ENCODE measurements at places on chromosomes 13 and 19.

DNA sequence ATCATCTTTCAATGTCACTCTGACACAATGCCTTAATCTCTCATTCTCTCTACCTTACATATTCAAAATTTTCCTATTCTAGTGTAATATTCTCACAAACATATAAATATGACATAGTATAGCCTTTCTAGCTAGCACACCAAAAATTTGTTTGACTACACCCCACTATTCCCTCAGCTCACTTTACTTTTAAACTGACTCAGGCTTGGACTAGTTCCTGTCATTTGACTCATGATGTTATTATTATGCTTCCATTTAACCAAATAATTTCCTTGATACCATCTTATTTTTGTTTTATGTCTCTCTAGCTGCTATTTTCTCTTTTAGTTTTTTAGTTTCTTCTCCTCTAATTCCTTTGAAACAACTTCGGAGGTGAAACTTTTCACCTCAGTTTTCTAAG is 1745.6 kb upstream of the PCDH20 start:
- no peak for DNase-seq

DNA sequence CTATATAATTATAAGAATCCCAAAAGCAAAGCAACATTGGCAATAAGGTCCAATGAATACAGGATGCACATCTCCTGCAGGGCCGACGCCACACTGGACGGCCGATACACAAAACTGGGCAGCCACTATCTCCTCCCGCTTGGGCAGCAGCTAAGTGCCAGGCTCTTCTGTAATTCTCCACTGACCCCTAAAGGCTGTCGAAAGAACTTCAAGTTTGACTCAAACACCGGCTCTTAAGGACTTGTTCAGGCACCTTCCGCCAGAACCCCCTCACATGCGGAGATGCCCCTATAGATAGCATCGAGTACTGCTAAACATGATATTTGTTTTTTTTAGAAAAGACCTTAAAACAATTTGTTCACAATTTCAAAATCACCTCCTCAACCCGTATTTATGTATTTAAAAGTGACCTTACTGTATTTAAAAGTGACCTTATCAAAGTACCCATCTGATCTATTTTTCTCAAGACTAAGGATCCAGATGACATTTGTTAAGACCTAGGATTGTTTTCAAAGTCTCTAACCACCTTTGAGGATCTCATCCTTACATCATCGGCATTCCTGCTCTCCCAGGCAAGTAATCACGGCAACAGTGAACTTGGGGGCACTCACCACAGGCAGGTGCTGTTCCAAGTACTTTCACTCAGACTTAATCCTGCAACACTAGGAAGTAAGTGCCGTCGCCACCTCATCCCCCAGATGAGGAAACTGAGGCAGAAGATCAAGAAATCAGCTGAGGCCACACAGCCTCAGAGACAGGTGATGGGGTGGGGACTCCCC is 77.8 kb downstream of the TUBGCP3 start:
- no peak for DNase-seq

DNA sequence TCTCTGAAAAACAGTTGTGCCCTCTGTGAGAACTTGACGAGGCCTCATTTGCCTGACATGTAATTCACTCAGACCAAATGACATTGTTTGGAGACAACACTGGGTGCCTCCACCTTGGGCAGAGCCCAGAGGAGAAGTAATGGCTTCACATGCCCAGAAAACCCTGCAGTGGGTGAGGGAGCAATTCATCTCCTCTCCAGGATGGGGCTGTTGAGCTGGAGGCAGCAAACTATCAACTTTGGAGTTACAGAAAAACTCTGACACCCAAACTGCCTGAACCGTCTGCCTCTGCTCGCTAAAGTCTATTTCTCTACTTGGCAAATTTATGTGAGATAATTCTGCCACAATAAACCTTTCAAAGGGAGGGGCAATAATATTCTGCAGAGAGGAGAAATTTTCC is 146.9 kb downstream of the DCLK1 start:
- DNase-seq: no peak

DNA sequence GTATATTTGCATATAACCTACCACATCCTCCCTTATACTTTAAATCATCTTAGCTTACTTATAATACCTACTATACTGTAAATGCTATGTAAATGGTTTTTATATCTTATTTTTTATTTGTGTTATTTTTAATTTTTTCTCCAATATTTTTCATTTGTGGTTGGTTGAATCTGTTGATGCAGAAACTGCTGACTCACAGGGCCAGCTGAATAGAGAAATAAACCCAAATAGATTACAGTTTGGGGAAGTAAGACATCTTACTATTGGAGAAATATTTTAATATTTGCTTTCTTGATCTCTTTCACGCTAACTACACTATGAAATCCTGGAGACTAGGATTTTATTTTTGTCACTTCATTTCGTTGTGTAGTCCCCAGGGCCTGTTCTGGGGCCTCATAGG is 7.1 kb downstream of the SMAD9 start:
- DNase-seq: no peak

DNA sequence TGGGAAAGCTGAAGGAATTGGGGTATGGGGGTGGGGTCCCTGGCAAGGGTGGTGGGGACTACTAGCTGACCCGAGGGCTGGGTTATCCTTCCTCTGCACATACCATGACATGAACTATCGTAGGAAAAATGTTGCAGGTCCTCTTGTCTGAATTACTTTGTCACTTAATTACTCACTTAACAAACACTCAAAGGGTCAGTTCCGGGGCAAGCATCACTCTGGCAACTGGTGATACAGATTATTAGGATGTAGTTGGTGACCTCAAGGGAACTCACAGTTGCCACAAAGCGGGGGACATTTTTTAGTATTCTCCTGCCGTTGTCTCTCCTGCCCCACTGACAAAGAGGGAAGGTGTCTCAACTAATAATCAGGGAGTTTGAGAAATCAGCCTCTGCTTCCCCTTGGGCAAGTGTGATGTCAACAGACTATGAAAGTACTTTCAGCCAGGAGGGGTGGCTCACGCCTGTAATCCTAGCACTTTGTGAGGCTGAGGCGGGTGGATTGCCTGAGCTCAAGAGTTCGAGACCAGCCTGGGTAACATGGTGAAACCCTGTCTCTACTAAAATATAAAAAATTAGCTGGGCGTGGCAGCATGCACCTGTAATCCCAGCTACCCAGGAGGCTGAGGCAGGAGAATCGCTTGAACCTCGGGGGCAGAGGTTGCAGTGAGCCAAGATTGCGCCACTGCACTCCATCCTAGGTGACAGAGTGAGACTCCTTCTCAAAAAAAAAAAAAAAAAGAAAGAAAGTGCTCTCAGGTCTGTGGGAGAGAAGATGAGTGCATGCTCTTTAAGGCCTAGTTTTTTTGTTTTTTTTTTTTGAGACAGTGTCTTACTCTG is 10.3 kb downstream of the DNAJB1 start:
- DNase-seq: no peak

DNA sequence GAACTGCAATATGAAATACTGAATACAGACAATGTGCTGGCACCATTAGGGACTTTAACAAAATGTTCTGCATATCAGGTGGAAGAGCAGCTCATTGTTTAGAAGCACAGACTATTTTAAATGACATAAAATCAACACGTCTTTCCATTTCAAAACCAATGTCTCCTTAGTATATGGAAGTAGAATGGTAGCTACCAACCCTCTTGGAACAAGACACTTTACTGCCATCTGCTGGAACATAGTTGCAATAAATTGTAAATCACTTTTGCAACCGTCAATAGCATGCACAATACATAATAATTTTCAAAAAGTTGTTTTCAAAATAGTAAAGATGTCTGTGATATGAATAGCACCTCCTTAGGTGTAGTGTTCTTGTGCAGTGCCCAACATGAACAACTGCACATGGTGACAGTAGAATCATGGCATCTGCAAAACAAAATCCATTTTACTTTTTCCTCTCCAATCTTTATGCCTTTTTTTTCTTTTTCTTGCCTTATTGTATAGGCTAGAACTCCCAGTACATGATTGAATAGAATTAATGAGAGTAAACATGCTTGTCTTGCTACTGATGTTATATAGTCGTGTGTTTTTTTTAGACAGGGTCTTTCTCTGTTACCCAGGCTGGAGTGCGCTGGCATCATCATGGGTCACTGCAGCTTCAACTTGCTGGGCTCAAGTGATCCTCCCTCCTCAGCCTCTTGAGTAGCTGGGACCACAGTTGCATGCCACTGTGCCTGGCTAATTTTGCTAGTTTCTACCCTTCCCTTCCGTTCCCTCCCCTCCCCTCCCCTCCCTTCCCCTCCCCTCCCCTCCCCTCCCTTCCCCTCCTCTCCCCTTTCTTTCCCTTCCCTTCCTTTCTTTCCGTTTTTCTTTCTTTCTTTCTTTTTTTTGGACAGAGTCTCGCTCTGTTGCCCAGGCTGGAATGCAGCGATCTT is 7.8 kb upstream of the LYPD5 start:
- DNase-seq: no peak

GRCh38 chr19:6639439-6639838 is 30.5 kb downstream of the TNFSF14 start:
- no peak for DNase-seq

DNA sequence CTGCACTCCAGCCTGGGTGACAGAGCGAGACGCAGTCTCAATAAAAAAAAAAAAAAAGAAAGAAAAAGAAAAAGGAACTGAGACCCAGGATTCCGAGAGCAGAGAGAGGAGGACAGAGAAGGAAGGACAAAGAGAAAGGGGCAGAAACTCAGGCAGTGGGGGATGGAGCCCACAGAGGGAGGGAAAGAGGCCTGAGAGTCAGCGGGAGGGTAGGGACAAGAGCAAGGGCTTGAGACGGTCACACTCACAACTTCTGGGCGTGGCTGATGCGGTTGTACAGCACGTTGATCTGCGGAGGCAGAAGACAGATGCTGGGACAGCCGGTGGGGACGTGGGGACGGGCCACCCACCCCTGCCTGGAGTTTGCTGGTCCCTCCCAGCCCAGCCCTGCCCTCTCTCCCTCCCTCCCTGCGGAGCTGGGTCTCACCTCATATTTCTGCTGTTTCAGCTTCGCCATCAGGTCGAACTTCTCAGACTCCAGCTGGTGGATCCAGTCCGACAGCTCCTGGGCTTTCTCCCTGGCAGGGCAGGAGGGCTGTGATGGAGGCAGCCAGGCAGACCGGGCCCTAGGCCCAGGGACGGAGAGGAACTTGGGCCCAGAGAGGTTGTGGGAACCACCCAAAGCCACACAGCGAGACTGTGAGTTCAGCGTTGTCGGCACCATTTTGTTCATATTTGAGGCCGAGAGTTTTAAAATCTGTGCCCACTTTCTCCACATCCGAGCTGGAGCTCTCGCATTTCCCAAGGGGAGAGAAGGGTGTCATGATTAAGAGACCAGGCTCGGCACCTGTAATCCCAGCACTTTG is 15.2 kb downstream of the TNNT1 start:
- DNase-seq: no peak

GRCh38 chr19:5545051-5545450 is 22.7 kb downstream of the TINCR start:
- no peak for DNase-seq

DNA sequence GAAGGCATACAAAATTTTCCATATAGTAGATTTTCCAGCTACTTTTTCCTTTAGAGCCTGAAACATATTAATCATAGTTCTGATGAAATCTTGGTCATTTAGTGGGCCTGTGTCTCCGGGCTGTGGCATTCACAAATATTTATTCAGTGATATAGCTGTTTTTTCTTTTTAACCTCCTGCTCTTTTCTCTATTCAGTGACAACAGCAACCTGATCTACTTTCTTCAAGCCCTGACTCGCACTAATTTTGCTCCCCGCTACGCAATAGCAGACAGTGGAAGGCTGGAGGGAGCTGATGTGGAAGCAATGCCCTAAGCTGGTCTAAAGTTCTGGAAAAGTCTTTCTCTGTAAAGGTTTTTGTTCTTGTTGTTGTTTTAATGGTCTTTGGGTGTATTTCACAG is 289.7 kb downstream of the SLITRK6 start:
- no peak for DNase-seq

GRCh38 chr13:84417416-84417815 is 535.1 kb upstream of the SLITRK1 start:
- DNase-seq: no peak

DNA sequence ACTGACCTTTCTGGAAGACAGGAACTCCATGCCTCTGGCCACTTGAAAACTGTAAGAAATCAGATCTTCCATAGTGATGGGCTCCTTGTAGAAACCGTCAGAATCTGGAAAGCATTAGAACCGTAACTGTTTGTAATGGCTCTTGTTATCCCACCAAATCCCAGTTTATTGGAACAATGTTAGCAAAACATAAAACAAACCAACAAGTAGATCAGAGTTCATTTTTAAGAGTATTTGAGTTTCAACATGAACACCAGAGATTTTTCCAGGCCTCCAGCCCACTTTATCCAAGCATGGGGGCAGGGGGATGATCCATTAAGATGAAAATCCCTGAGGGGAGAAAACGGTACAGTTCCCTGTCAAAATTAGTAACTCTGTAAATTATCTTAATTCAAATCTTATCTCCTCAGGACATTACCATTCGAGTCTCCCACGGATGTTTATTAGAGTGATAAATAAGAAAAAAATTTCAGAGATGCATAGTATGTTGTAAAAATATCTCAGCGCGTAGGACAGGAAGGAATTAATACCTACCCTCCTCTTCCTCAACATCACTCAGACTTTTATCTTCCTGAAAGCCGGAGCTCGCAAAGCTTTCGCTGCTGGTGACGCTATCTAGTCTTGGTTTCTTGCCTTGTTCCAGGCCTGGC is 172.5 kb downstream of the FLT1 start:
- DNase-seq: no peak

DNA sequence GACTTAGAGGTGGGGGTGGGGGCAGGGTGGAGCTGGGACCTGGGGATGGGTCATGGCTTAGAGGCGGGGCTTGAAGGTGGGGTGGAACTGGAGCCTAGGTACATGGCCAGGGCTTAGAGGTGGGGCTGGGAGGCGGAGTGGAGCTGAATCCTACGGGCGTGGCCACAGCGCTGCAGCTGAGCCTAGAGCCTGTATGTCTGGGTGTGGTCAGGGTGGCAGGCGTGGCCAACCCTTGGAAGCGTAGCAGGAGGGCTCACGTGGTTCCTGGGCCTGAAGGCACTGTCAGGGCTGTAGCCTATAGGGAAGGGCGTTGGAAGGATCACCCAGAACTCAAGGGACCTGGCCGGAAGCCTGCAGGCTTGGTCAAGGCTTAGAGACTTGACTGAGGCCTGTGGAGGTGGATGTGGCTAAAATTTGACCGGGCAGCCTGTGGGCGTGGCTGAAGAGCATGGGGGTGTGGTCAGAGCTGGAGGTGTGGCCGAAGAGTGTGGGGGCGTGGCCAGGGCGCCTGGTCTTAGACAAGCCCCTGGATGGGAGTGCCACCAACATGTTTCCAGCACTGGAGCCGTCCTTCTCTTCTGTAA is 24.3 kb downstream of the COLGALT1 start:
- DNase-seq: no peak

Data from DMS 273 treated with DMSO at 0.1 percent for 48 hours (cell line).